Activated CD8-positive, alpha-beta T cell treated with anti-CD3 and anti-CD28 coated beads, Interleukin-2, amount 10 ng/mL, durations not matched to agents 7 days and 5 days (primary cell): ENCODE measurements at places on chromosomes 6 and 20.

- DNase-seq = no peak
These were observed 426.1 kb downstream of the RFPL4B start for GRCh38 chr6:112773187-112773586.

- no peak for DNase-seq
These were observed 455.7 kb upstream of the SOX4 start for GRCh38 chr6:21137700-21138335.

DNA sequence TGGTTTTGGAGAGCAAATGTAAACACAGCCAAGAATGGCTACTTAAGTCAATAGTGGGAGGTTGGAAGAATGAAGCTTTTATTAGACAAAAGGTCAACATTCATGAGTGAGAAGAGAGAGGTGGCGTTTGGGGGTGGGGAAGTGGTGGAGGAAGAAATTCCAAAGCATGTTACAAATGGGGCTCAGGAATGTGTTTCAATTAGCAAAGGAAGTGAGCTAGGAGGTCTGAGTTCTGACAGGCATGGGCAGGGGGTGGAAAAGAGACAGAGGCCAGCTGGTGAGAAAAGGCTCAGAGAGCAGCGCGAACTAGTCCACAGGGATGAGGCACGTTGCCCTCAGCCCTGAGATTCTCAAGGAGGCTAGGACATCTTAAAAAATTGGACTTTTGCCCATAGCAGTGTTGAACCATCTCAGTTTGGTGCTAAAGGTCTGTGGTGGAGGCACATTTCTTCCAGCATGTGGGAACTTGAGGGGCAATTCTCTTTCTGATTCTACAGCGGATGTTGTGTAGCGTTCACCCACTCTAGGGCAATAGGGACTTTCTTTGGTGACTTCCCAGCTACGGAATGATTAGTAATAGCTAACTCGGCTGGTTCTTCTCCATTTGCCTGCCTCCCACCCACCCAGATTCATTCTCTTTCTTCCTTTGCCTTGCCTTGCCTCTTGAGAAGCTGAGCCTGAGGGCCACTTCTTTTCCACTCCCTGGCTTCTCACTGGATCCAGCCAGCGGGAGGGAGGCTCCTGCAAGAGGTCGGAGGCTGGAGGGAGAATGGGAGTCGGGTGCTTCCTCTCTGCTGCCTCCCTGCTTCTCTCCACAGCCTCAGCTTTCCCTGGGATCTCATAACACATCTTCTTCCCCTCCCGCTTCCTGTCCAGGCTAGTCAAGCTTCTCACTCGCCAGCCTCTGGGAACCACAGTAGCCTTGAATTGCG is 45.1 kb upstream of the NEDD9 start:
- no peak for DNase-seq

DNA sequence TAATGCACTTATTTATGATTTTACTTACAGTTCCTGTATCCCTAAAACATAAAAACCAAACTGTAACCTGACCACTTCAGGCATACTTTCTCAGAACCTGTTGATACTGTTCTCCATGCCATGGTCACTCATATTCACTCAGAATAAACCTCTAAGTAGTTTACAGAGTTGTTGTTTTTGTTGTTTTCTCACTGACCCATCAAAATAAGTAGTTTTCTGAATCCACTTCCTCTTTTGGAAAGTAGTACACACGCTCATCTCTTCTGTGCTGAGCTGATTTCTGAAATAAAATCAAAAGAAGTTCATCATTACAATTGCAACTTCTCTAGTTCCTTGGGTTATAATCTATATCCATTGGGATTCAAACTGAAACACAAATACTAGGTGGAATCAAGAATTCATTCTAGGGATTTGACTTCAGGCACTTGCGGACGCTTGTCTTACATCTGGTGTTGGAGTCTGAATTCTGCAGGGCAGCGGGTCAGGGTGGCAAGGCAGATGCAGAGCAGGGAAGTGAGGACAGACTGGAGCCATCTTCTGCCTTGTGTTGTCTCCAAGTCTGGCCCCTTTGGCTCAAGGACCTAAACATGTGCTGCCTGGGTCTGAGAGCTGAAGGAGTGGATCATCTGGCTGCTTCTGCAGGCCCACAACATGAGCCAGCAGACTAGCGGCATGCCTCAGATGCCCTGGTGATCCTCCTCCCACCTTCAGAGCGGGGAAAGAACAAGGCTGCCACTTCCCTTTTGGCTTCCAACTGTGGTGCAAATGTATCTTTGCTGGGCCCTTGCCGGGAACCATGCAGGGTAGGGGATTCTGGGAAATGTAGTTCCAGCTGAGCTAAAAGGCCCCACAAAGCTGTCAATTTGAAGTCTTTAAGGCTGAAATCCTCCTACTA is 167.9 kb upstream of the MYLIP start:
- DNase-seq = no peak

DNA sequence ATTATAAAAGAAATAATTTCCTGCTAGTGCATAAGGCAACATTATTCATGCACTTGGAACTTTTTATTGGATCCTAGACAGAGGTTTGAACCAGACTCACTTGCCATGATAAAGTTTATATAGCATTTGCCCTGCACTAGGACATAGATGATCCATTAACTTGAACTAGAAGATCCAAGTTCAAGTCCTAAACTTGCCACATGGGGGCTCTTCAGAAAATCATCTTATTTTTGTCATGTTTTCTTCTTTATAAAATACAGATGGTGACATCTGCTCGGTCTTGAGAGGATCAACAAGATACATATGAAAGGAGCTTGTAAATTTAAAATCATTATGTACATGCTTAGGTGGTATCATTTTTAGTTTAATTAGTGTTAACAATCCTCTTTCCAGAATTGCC is 94.5 kb downstream of the SIM1 start:
- DNase-seq = no peak

DNA sequence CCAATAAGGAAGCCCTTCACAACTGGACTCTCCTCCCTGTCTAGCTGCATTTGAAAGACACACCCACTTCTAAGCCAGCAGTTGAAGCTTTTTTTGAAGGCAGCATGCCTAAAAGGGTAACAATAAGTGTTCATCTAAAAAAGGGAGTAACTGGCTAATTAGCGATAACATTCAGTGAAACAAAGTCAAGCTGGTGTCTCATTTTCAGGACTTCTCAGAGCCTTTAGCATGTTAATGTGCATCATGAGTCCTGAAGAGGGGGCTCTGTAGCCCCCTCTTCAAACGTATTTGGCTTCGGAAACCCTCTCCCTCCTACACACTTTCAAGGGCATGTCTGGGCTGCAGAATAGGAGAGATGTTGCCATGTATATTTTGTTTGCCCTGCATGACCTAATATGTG is 28.1 kb downstream of the SLC22A23 start:
- DNase-seq = no peak

DNA sequence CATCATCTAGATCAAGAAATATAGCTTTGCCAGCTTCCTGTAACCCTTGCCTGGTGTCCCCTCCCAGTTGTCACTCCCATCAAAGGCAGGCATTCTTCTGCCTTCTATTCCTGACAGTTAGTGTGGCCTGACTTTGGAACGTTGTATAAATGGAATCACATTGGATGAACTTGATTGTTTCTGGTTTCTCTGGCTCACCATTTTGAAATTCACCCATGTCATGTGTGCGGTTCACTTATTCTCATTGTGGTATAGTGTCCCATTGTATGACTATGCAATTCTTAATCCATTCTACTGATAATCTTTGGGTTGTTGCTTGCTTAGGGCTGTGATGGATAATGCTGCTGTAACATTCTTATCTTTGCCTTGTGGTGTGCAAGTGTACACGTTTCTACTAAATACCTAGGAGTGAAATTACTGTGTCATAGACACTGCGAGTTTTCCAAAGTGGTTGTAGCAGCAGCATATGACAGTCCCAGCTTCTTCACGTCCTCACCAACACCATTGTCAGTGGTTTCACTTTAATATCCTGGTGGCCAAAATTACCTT is 73.2 kb downstream of the VEGFA start:
- no peak for DNase-seq

- no peak for DNase-seq
These were observed 258.2 kb downstream of the TBC1D32 start for GRCh38 chr6:121076119-121076518.

- no peak for DNase-seq
These were observed 261.4 kb upstream of the PRDM1 start for GRCh38 chr6:105824732-105825131.

- no peak for DNase-seq
These were observed 42.1 kb downstream of the SMAP1 start for GRCh38 chr6:70709826-70710225.

DNA sequence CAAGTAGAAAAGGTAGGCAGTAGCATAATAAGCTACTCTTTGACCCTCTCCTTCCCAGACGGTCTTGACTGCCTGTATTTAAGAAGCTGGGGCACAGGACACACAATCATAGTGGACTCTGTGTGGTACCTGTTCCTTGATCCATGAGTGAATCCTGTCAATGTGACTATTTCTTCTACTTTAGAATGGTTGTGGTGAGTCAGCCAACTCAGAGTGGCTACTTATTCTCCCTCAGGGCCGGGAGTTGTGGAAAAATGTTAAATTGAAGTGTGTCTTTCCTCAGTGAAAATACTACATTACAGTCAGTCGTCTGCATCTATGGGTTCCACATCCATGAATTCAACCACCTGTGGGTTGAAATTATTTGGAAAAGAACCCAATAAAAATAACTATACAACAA is 30.8 kb upstream of the PREP start:
- DNase-seq = no peak

- no peak for DNase-seq
These were observed 24.5 kb downstream of the CST8 start for GRCh38 chr20:23515250-23515939.

DNA sequence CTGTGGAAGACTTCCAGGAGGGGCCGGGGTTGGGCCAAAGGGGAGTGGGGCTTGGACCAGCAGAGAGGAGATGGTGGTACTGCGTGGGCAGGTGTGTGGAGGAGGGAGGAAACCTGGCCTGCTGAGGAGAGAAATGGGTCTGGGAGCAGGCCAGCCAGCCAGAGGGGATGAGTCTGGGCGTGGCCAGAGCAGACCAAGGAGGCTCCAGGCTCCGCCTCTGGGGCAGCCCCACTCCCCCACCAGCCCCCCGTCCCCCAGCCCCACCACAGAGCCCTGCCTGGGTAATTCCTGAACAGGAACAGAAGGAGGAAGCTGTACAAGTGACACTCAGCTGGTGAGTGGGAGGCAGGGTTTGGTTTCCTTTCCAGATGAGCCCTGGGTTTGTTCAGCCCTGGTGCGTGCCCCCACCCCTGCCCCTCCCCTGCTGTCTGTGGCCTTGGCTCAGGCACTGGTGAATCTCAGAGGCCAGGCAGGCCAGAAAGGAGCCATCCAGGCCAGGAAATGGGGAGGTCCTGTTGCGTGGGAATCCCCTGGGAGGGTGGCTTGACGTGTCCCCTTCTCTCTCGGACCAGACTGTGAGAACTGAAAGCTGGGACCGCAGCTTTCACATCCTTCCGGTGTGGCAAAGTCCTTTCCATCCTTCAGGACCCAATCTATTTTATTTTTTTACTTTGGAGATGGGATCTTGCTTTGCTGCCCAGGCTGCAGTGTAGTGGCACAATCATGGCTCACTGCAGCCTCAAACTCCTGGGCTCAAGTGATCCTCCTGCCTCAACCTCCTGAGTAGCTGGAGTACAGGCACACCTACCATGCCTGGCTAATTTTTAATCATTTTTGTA is 9.4 kb upstream of the SRC start:
- peak; percentile 60 for DNase-seq
